ENCODE measurements at places on chromosomes 5 and 9. TPM values are rescaled to one million over a fixed set of nuclear protein-coding genes. Genes with fewer than 3 reads are reported as not detected.
A peak's percentile ranks its signal among the peaks of the same experiment; 100 is the strongest.

The NUTM2F gene
- not detected for total RNA-seq

DNA sequence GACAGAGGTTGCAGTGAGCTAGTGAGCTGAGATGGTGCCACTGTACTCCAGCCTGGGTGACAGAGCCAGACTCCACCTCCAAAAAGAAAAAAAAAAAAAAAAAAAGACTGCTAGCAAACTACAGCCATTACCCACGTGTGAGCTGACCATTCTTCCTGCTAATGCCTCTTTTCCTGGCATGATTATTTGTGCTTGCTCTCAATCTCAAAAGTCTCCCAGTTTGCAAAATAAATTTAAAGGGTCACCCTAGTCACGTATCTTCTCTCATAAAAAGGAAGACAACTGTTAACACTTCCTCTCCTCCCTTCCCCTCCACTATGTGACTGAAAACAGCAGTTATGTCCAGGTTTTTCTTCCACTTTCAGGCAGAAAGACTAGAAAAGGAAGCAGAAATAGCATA, 37.2 kb downstream of the TRIM36 start:
- H3K27ac ChIP-seq = no peak overlapping the region
- no peaks in the 10 kb centered on the region for H3K36me3 ChIP-seq
- H3K4me3 ChIP-seq = no peak overlapping the region
- DNase-seq = no peak
- H3K27me3 ChIP-seq = peaks cover 9% of the 10 kb centered on the region
- H3K4me1 ChIP-seq = peaks cover 1% of the 10 kb centered on the region

DNA sequence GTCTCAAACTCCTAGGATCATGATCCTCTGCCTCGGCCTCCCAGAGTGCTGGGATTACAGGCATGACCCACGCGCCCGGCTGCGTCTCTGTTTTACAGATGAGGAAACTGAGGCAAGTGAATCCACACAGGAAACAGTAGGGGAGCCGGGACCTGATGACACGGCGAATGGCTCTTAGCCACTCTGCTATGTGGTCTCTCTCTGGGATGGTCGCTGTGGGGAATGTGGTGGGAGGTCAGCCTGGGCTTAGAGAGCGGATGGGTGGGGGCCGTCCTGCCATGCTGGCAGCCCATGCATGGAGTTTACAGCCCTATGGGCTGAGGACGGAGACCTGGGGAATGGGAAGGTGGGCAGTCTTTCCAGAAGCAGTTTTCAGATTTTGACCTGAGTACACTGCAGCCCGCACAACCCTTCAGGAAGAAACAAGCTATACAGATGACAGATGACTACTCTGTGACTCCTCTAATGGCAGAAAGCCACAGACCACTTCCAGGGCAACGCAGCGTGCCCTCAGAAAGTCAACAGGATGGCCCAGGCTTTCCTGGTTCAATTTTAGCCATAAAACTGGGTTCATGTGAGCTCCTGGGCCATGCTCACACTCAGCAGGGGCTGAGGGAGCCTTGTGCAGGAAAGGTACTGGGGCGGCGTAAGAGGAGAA, 136.1 kb upstream of the RAPGEF1 start:
- H3K27me3 ChIP-seq = no peaks in the 10 kb centered on the region
- H3K4me1 ChIP-seq = peaks cover 35% of the 10 kb centered on the region
- H3K27ac ChIP-seq = peak overlapping the region; percentile 87

- no peaks in the 10 kb centered on the region for H3K36me3 ChIP-seq
- no peak overlapping the region for H3K27ac ChIP-seq
- no peak for DNase-seq
Measured at GRCh38 chr5:74095871-74096270, 469.9 kb downstream of the ARHGEF28 start.

GRCh38 chr5:78065663-78066062, 228.8 kb downstream of the AP3B1 start:
- peaks cover 41% of the 10 kb centered on the region for H3K36me3 ChIP-seq
- no peaks in the 10 kb centered on the region for H3K4me1 ChIP-seq
- no peaks in the 10 kb centered on the region for H3K27me3 ChIP-seq
- no peak overlapping the region for H3K27ac ChIP-seq

DNA sequence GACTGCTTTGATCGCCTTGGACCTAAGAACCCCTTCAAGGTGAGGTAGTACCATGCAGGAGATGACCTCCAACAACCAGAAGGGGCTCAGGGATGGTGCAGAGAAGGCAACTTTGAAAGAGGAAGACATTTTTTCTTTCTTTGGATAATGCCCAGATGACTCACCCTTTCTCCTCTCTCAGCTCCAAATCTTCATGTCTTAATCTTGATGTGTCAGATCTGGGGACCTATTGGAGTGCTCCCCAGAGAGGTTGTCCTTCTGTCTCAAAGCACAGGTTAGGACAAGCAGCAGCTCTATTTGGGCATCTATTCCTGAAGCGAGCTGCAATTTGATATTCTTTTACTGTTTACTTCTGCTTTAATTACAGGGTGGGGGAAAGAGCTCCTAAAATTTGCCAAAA, 229.9 kb upstream of the MAP3K1 start:
- peaks cover 3% of the 10 kb centered on the region for H3K27me3 ChIP-seq
- H3K4me3 ChIP-seq = no peak overlapping the region

GRCh38 chr5:138354926-138355378, 2.5 kb downstream of the KDM3B start:
- H3K27ac ChIP-seq = peak overlapping the region; percentile 31
- H3K4me3 ChIP-seq = peak overlapping the region; percentile 93
- peaks cover 40% of the 10 kb centered on the region for H3K4me1 ChIP-seq
- DNase-seq = no peak
- no peaks in the 10 kb centered on the region for H3K27me3 ChIP-seq
- H3K36me3 ChIP-seq = peaks cover 13% of the 10 kb centered on the region

DNA sequence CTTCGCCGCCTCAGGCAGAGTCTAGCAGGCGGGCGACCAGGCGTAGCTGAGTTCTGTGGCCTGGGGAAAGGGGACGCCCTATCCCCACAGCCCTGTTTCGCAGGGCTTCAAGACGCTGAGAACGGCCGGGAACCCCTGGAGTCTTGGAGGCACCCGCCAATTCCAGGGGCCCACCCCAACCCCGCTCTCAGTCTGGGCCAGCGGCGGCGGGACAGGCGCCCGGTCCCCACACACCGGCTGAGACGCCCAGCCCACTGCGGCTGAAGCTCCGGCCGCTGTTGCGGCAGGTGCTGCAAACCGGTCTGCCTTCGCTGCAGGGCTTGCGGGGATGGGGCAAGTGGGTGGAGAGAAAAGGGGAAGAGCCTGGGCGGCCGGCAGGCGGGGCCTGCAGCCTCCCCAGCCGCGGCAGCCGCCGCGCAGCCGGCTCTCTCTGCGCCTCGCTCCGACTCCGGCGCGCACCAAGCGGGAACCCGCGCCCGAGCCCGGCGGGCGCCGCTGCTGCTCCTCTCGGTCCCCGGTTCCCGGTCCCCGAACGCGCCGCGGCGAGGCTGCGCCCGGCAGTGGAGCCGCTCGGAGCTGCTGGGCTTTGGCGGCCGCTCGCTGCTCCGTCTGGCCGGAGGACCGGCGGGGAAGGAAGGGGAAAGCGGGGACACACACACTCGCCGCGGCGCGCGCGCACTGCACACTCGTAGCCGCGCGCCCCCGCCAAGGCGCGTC, at the start of gene PIP5K1B:
Gene PIP5K1B (plus strand): TSS at position 427 of the 717 bp plus-strand sequence. CDS start 117,375 bp downstream, outside the sequence.
- H3K4me1 ChIP-seq = peaks cover 8% of the 10 kb centered on the region
- peaks cover 69% of the 10 kb centered on the region for H3K27me3 ChIP-seq
- peak within 1 kb of the TSS; percentile 86 for H3K4me3 ChIP-seq
- peak; percentile 69 for DNase-seq
- H3K36me3 ChIP-seq = no peaks in the 10 kb centered on the region

GRCh38 chr5:56412601-56413379, 179.7 kb upstream of the ANKRD55 start:
- H3K4me1 ChIP-seq = peaks cover 1% of the 10 kb centered on the region
- H3K4me3 ChIP-seq = no peak overlapping the region
- no peaks in the 10 kb centered on the region for H3K36me3 ChIP-seq
- no peak overlapping the region for H3K27ac ChIP-seq

- no peaks in the 10 kb centered on the region for H3K4me1 ChIP-seq
- H3K27me3 ChIP-seq = peaks cover 2% of the 10 kb centered on the region
- H3K36me3 ChIP-seq = no peaks in the 10 kb centered on the region
Measured at GRCh38 chr5:53126521-53126920, 17.0 kb upstream of the MOCS2 start.

The CARD19 gene
- total RNA-seq = 68.2 TPM

The PPP3R2 gene
- total RNA-seq = not detected

The GDA gene
- not detected for total RNA-seq

The MIGA2 gene
- 62.1 TPM for total RNA-seq

The DRD1 gene
- total RNA-seq = not detected

DNA sequence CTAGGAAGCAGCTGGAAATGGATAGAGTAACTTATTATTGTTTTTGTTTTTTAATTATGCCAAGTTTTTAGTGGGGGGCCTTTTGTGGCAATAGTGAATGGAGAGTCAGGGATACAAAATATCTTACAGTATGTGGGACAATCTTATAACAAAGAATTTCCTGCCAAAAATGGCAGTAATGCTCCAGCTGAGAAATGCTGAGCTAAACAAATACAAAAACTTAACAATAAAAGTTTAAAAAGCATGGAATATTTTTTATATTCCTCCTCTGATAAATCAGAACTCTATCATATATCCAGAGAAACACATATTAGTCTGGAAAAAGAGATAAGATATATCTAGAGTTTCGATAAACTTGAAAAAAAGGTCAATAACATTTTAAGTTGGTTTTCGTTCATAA, 110.6 kb downstream of the TMEM161B start:
- peaks cover 28% of the 10 kb centered on the region for H3K27me3 ChIP-seq
- H3K27ac ChIP-seq = no peak overlapping the region
- no peak for DNase-seq
- no peaks in the 10 kb centered on the region for H3K4me1 ChIP-seq
- no peak overlapping the region for H3K4me3 ChIP-seq

The ADGRD2 gene
- not detected for total RNA-seq

The PARP8 gene
- 178 TPM for total RNA-seq

GRCh38 chr5:150043657-150044328, 42.6 kb downstream of the CSF1R start:
- H3K27ac ChIP-seq = peak overlapping the region; percentile 82
- H3K27me3 ChIP-seq = no peaks in the 10 kb centered on the region
- peaks cover 38% of the 10 kb centered on the region for H3K36me3 ChIP-seq
- peak overlapping the region; percentile 20 for H3K4me3 ChIP-seq

DNA sequence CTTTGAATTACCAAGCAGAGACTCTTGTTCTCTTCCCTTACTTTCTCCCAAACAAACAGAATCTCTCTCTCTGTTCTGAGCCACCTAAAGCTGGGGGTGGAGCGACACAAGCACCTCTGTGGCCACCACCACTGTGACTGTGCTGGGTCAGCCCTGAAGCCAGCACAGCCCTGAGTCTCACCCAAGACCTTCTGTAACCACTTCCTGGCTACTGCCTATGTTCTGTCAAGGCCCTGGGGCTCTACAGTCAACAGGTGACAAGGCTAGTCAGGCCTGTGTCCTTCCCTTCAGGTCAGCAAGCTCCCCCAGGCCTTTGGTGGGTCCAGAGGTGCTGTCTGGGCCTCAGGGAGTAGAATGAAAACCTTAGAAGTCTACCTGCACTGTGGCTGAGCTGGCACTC, 26.1 kb upstream of the SLC28A3 start:
- no peaks in the 10 kb centered on the region for H3K36me3 ChIP-seq
- DNase-seq = no peak
- H3K27me3 ChIP-seq = peaks cover 4% of the 10 kb centered on the region

DNA sequence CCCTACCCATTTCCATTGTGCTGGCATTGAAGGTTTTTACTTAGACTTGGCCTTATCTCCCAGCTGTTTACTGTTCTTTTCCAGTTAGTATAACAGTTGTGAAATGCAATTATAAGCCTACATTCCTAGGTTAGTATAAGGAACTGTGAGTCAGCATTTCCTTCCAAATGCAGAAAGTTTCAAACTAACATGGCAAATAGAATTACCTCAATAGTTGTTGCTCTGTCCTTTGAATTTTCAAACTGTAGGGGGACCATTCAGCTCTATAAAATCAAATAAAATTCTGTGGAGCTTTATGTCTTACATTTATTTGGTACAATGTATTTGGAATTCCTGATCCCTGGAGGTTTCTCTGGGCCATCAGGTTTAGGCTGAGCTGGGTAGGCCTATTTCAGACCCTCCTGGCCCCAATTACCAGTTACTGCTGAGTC, 47.2 kb downstream of the ARHGEF28 start:
- DNase-seq = no peak
- no peak overlapping the region for H3K27ac ChIP-seq
- no peaks in the 10 kb centered on the region for H3K36me3 ChIP-seq

DNA sequence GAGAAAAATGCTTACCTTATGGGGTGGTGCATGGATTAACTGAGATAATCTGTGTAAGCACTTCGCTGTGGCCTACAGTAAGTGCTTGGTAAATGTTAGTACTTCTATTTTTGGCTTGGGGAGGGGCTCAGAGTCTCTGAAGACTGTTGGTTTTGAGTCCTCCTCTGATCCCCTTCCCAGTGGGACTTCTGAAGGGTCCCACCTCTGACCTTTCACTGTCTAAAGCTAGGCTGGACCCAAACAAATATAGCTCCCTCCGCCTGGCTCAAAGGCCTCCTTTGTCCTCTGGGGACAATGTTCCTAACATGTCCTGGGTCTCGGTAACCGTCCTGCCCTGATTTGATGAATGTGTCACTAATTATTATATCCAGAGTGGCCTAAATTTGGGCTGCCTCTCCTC, 34.8 kb downstream of the CAMK2A start:
- no peaks in the 10 kb centered on the region for H3K36me3 ChIP-seq
- H3K27me3 ChIP-seq = no peaks in the 10 kb centered on the region
- no peak for DNase-seq

DNA sequence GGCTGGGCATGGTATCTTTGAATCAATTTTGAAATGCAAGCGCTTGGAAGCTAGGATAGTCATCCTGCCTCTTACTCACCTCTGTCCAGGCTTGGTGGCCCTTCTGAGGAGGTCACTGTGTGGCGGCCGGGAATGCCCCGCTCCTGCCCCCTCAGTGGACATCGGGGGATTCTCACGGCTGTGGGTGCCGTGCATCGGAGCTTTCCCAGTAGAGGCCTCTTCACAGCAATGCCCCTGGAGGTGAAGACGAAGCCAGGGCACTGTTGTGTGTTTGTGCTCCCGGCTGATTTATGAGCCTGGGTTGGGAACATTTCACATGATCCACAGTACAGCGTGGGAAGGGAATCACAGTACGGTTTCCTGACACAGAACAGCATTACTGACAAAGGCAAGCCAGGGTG, 147.5 kb downstream of the NXNL2 start:
- no peak overlapping the region for H3K4me3 ChIP-seq
- H3K36me3 ChIP-seq = no peaks in the 10 kb centered on the region
- no peak overlapping the region for H3K27ac ChIP-seq
- no peaks in the 10 kb centered on the region for H3K4me1 ChIP-seq
- peaks cover 3% of the 10 kb centered on the region for H3K27me3 ChIP-seq
